Ureter (tissue), 1 donor: ENCODE measurements at places on chromosomes 3 and 15.

- DNase-seq: no peak
Observed at GRCh38 chr3:52357151-52358080, 41.3 kb downstream of the DNAH1 start.

- DNase-seq: no peak
Observed at GRCh38 chr15:94258246-94258645, 26.9 kb downstream of the MCTP2 start.

DNA sequence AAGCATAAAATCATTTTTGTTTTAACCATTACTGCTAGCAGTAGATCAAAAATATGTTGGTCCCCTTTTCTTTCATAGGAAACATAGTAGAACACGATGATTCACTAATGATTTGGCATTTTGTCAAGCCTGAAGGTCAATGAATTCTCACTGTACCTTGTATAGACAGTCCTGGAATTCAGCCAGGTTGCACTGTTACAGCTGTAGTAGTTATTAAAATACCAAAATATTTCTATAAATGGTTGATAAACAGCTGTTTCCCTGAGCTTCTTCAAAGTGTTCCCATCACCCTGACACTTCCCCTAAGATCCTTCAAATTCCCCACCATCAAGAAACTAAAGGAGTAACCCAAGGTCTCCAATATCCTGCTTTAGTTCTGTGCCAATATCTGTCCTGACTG lies 200.9 kb downstream of the ATP8B4 start:
- no peak for DNase-seq

DNA sequence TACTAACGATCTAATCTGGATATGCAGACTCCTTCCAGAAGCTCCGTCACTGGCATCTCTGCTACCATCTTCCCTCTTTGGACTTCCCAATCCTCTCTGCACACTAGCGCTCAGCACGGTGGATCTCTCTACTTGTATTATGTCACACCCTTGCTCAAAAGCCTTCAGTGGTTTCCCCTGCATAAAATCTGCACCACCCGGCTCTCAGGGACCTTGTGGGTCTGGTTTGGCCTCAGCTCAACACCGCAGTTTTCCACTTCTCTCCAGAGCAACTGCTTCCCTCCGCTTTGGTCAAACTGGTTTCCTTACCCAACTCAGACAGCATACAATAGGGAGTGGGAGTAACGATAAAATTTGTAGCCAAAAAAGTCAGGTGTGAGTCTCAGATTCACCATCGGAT lies 30.7 kb upstream of the HES1 start:
- DNase-seq: no peak

- no peak for DNase-seq
Observed at GRCh38 chr3:123070510-123070909, 3.7 kb downstream of the PDIA5 start.

- no peak for DNase-seq
Observed at GRCh38 chr3:66567077-66567476, 66.3 kb upstream of the LRIG1 start.

DNA sequence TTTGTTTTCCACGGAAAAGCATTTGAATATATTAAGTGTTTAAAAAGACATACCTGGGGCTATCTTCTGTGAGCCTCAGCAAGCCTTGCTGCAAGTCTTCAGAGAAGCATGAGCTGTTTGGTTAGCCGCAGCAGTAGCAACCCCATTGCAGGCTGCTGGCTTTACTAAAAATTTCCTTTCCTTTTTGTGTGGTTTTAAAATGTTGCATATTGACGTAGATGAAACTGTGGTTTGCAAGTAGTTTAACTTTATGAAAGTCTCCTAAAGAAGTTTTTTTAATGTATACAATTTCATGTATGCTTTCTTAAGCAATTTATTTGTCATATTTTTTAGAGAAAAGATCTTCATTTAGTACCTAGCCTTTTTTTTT lies at the start of gene GPR171:
Gene GPR171 (minus strand): TSS at position 166 of the 370 bp plus-strand sequence. CDS start 3,830 bp downstream, outside the sequence.
- no peak for DNase-seq

GRCh38 chr15:40439461-40439959 lies 1.2 kb upstream of the BAHD1 start:
- no peak for DNase-seq

DNA sequence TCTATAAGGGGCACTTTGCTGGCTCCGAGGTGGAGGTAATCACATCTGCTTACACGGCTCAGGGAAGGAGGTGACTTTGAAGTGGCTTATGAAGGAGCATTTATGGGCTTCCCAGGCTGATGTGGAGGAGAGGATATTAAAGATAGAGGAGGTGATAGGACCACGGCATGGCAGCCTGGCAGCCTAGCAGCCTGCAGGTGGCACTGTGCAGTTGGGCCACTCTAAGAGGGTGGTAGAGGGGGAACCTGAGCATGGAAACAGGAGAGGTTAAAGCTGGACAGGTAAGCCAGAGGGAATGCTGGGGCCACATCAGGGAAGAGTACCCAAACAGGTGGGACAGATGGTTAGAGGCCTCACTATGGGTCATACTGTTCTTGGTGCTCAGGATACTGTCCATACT lies 375.0 kb downstream of the WDR72 start:
- no peak for DNase-seq

DNA sequence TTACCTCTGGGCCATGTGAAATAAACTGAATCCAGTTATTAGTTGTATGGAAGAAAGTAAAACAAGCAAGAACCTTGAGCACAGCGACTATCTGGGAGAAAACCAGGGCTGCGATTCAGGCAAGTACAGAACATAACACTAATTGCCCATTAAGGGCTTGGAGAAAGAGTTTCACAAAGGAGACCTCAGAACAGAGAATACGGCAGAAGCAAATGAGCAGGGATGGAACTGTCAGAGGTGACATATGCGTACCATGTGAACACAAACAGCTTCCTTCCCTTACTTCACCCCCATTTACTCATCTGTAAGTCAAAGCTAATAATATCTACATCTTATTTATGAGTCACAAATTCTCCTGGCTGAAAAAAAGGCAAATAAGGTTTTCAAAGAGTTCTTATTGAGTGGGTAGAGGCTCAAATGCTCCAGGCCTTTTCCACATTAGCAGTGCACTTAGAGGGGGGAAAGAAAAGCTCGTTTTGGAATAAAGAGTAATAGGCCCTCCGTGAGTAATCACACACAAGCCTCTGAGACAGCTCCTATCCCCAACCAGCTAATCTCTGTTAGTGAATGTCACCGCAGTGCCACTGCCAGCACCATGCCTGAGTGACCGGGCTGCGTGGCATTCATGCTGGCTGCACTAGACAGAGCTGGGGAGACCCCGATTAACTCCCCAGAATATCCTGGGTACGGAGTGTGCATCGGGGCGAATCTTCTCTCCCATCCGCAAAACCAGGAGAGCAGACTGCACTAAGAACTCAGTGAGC lies 2.6 kb downstream of the PCSK6 start:
- no peak for DNase-seq

- no peak for DNase-seq
Observed at GRCh38 chr15:51634591-51635198, 12.1 kb upstream of the DMXL2 start.

DNA sequence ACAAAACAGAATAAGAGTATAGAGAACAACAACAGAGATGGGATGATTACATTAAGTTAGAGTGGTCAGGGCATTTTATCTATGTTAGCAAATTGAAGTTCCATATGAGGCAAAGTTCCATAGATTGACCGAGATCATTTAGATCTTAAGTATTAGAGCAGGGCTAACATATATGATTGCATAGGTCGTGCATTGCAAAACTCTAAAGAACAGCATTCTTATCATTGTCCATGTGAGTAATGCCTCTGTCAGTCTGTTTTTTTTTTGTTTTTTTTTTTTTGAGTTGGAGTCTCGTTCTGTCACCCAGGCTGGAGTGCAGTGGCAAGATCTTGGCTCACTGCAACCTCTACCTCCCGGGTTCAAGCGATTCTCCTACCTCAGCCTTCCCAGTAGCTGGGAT lies 341.7 kb upstream of the KCNH8 start:
- DNase-seq: no peak

- DNase-seq: no peak
Observed at GRCh38 chr3:94345101-94345500, 282.2 kb downstream of the NSUN3 start.

GRCh38 chr3:61847784-61848462 lies 286.6 kb downstream of the PTPRG start:
- DNase-seq: peak; percentile 49

DNA sequence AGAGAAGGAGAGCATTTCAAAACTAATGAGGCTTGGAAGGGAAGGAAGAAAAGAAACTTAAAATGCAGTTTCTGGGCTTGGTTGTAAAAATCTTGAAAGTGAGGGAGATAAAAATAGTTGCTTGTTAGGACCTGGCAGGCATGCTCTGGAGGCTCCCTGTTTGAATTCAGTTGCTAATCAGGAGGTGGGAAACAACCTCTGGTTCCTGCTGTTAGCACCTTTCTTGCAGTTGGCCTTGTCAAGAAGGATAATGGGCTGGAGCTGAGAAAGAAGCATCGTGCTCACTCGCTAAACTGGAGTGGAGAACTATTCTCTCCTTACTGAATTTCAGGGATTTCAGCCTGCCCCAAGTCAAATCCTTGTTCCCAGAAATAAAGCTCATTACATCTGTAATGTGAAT lies 23.4 kb downstream of the SNAPC5 start:
- DNase-seq: no peak

DNA sequence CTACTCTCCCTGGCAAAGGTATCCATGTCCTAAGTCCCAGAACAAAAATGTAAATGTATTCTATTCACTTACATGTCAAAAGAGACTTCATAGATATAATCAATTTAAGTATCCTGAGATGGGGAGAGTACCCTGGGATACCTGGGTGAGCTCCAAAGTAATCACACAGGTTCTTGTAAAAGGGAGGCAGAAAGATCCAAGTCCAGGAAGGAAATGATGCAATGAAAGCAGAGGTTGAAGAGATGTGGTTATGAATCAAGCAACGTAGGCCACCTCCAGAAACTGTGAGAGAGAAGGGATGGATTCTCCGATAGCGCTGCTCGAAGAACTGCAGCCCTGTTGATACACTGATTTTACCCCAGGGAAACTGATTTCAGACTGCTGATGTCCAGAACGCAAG lies 93.9 kb upstream of the VGLL3 start:
- DNase-seq: no peak

DNA sequence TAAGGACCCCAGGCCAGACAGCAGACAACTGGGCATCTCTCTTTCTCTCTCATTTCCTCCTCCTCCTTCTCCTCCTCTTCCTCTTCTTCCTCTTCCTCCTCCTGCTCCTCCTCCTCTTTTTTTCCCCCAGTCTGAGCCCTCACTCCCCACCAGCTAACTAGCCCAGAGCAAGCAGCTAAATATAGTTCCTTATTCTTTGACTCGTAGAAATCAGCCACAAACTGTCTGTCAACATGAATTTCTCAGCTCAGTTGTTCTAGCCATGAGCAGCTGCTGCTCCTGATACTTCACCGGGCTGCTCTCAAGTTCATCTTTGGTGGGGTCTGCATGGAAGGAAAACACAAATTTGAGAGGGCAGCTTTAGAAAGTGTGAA lies 19.2 kb upstream of the LOXL1 start:
- no peak for DNase-seq

DNA sequence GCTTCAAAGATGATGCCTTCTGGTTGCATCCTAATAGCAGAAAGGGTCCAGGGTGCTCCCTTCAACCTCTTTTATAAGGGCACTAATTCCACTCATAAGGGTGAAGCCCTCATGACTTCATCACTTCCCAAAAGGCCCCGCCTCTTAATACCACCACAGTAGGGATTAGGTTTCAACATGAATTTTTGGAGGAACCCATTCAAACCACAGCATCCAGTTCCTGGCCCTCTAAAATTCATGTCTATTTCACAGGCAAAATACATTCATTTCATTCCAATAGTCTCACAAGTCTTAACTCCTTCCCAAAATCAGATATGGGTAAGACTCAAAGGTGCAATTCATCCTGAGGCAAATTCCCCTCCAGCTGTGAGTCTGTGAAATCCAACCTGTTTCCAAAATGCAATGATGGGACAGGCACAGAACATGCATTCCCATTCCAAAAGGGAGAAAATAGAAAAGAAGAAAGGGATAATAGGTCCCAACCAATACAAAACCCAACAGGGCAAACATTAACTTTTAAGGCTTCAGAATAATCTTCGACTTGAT lies 124.0 kb downstream of the ATP1B3 start:
- DNase-seq: no peak

GRCh38 chr3:141122455-141123030 lies 71.4 kb downstream of the SPSB4 start:
- no peak for DNase-seq

GRCh38 chr3:34218706-34219385 lies 420.4 kb downstream of the PDCD6IP start:
- no peak for DNase-seq

- no peak for DNase-seq
Observed at GRCh38 chr15:76999996-77000395, 5.1 kb downstream of the PSTPIP1 start.

GRCh38 chr15:45376967-45377608 lies 1.3 kb downstream of the GATM start:
- DNase-seq: no peak

DNA sequence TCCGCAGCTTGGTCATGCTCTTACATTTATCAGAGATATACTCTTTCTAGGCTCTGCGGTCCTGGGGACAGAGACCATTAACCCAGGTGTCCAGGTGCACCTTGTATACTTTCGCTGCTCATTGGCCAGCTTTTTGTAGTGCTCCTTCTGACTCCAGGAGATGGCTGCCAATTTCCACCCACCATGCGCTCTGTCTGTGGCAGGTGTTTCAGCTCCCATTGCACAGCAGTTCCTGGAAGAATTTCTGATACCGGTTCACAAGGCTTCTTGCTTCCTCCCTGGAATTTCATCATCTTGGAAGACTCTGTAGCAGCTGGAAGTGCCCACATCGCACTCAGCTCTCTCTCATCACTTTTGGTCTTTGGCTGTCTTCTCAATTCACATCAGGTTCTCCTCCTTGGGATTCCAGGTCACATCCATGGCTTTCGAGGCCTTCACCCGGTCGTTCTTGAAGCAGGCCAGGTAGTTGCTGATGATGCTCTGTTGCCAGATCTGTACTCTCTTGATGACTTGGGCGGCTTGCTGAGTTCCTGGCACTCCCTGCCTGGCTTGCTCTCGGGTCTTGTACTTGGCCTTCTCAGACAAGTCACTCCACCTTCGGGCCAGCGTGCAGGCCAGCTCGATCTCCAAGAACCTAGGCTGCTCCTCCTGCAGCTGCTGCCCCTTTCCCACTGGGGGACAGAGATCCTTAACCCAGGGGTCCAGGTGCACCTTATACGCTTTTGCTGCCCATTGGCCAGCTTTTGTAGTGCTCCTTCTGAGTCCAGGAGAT lies 41.1 kb upstream of the ARL8B start:
- no peak for DNase-seq

DNA sequence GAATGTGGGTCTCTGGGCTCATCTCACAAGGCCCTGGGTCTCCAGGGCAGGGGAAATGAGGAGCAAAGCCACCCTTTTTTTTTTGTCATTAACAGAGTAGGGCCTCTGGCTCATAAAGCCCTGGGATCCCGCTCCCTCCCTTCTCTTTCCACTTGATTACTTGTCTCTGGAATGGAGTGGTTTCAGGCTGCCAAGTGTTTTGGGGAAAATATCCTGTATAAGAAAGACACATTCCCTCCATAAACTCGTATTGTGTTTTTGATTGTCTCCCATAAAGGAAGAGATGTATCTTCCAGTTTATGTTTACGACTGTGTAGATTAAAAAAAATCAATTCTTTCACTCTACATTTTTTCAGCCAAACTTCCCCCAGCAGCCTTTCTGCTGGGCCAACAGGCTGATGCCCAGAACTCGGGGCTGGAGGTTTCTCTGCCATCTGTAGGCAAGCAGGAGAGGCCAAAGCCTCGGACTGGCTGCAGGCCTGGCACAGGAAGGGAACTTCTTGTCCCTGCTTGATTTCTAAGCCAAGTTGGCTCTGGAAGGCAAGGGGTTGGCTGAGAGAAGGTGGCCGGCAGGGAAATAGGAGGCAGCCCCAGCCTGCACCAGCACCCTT lies 49.4 kb upstream of the INSYN1 start:
- no peak for DNase-seq
